ENCODE measurements at places on chromosomes 7 and 10.

GRCh38 chr10:91477236-91477635 lies 67.1 kb downstream of the HECTD2 start:
- DNase-seq = no peak

GRCh38 chr10:116105264-116105663 lies 167.7 kb downstream of the GFRA1 start:
- DNase-seq = no peak

DNA sequence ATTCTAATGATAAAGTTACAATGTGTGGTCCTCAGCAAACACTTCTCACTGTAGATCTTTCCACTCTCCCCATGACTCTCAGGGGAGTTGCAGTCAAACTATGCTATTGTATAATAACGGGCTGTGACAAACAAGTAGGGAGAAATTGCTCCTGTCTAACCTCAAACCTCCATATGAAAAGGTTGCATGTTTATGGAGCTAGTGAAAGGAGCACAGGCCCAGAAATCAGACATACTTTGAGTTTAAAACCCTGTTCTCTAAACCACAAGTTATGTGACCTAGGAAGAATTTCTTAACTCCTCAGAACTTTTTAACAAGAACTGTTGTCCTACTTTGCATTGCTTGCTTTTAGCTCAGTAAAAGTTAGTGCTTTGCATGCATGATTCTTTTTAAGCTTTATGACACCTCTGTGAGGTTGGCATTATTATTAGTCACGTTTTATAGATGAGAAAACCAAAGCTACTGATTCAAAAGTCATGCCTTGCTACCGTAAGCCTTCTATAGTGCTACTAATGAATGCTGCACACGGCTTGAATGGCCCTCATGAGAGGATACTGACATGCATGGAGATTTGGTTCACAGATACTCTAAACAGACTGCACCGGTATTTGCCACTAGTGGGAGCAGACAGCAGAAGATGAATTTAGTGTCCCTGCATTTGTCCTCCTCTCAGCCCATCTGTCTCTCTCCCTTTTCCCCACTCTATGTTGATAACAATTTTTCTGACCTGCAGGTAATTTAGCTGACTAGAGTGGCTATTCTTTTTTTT lies 129.5 kb upstream of the PCGF5 start:
- no peak for DNase-seq

DNA sequence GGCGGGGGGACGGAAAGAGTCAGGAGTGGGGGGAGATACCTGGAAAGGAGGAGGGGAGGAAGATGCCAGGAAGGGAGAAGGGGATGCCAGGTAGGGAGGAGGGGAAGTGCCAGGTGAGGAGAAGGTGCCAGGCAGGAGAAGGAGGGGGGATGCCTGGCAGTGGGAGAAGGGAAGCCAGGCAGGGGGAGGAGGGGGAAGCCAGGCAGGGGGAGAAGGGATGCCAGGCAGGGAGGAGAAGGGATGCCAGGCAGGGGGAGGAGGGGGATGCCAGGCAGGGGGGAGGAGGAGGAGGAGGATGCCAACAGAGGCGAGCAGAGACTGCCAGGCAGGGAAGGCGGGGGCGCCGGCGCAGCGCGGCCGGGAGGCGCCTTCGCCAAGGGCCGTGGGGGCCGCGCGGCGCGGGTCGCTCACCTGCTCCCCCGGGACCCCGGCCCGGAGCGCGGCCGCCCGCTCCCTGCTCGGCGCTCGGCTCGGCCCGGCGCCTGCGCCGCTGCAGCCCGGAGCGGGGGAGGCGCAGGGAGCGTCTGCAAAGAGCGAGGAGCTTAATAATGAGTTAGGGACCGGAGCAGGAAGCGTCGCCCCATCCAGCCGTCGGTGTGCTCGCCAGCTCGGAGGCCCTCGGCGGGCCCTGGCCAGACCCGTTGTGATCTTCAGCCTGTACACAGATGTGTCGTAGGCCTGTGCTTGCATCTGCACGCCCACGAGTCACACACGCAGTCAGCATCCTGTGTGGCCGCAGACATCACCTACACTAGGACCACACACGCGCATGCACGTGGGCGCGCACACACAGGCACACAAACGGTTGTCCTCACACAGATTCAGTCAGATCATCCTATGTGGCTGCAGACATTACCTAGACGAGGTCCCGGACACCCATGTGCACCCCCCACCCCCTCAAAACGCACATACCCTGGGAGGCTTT lies 28.4 kb upstream of the SMARCD3 start:
- DNase-seq = peak; percentile 54

- no peak for DNase-seq
Observed at GRCh38 chr7:97847791-97848190, 24.4 kb downstream of the ASNS start.

GRCh38 chr7:103119791-103120291 lies 29.1 kb downstream of the NAPEPLD start:
- no peak for DNase-seq

DNA sequence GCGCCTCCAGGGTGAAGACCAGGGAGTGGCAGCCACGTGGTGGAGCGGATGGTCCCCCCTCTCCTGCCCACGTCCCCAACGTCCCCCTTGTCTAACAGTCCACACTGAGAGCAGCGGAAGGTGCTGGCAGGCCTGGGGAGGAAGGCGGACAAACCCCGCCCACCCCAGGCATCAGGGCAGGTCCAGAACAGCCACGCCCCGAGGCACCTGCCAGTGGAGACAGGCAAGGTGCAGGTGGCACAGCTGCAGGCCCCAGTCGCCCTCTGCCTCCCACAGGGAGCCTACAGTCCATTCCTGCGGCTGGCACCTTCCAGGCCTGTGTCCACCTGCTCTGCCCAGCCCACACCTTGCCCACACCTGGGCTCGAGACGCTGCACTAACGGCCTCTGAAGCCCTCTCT lies 24.9 kb downstream of the CYP2W1 start:
- no peak for DNase-seq

DNA sequence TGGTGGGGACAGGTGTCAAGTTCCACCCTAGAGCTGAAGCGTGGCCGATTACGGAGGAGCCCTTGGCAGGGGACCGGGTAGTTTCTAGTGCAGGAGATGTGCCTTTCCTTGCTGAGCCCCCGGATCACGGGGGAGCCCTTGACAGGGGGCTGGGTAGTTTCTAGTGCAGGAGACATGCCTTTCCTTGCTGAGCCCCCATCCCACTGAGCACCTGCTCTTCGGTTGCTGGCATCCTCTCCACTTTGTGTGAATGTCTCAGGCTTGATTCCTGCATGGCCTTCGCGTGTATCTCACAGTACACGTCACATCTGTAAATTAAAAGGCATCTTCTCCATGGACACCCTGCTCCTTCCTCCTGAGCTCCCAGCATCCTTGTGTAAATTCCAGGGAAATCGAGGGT lies 263.5 kb downstream of the ADARB2 start:
- no peak for DNase-seq

- DNase-seq = no peak
Observed at GRCh38 chr10:29698773-29699490, 64.2 kb upstream of the SVIL start.

- DNase-seq = no peak
Observed at GRCh38 chr10:76621886-76622620, 1015.6 kb downstream of the KCNMA1 start.

- DNase-seq = no peak
Observed at GRCh38 chr10:79201706-79202105, 132.9 kb downstream of the ZMIZ1 start.

- DNase-seq = no peak
Observed at GRCh38 chr7:101970801-101971200, 153.4 kb downstream of the CUX1 start.

DNA sequence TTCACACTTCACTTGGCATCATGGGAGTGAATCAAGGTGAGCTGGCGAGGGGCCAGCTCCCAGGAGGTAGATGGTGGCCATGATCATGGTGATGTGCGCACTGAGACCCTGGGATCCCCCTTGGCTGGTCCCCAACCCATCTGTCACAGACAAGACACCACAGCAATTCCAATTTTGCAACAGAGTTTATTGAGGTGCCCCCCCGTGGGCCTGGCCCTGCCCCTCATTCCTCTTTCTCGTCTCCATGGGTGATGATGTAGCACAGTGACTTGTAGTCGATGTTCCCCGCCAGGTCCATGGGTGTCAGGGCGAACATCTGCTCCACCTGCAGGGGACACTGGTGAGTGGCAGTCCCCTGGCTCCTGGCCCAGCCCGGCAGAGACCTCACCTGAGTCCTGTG lies 2.4 kb downstream of the MYL7 start:
- DNase-seq = no peak

GRCh38 chr7:28669330-28669729 lies 257.0 kb downstream of the CREB5 start:
- no peak for DNase-seq

DNA sequence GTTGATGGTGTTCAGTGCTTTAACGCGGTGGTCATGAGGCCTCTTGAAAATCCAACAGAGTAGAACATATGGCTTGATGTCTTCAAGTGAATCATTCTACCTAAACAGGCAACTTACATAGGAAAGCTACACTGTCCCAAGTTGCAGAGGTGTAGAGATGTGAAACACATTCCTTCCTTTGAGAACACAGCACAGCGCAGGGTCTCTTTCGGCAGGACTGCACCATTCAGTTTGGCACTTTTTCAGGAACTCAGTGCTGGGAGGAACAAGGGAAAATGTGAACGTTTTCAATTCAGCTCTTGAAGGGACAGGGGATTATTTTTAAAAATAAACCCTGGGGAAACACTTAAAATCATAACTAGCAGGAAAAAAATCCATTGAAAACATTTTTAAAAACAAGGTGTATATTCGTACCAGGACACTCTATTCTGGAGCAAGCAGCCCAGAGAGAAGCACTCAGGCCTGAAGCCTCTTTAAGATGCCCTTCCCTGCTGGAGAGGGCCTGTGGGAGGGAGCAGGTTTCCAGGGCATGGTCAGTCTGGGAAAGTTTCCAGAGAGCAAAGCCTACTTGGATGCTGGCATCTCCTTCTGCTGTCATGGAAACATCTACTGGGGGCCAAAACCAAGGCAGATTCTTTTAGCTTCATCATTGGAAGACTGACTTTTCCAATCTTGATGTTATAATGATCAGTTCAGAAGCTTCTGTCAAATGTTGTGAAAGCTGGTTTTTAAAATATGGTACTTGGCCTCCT lies 60.4 kb upstream of the NPVF start:
- DNase-seq = no peak

DNA sequence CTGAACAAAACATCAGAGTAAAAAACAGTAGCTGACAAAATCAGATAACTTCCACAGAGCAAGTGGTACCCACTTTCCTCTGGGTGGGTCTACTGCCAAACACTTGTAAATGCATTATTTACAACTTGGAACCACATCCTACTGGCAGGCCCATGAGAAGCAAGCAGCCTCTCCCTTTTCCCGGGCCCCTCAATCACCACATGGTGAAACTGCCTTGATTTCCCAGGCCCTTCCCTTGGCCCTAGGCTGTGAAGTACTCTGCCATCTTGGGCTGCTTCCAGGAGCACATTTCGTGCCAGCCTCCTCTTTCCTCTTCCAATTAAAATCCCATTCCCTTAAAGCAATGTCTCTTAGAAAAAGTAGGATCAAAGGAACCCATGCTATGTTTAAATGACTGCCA lies 71.4 kb downstream of the CUZD1 start:
- no peak for DNase-seq

- no peak for DNase-seq
Observed at GRCh38 chr10:3986493-3987142, 201.6 kb upstream of the KLF6 start.

DNA sequence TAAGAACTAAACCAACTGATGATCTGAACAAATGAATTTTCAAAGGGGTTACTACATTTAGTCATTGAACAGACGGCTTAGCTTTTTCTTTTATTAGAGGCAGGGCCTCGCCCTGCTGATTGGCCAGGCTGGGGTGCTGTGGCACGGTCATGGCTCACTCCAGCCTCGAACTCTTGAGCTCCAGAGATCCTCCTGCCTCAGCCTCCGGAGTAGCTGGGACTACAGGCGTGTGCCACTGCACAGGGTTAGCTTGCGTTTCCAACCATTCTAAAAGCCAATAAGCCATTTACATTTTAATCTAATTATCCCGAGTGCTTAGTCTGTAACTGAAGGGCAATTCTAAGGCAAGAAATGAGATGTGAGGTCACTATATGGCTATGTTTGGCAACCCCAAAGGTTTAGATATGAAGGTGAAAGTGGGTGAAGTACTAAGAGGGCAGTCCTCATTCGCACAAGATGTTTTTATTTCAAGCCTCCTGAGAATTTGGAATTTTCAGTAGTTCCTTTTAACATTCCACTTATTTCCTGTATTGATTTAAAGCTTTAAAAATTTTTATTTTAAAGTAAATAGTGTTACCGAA lies 1.6 kb upstream of the CDK13 start:
- no peak for DNase-seq

- no peak for DNase-seq
Observed at GRCh38 chr7:31251441-31251840, 89.1 kb downstream of the NEUROD6 start.

- no peak for DNase-seq
Observed at GRCh38 chr10:58755677-58756076, 243.0 kb downstream of the BICC1 start.

- no peak for DNase-seq
Observed at GRCh38 chr7:45216622-45217165, 59.1 kb downstream of the RAMP3 start.

- no peak for DNase-seq
Observed at GRCh38 chr7:55575733-55576132, 3.4 kb upstream of the VOPP1 start.

DNA sequence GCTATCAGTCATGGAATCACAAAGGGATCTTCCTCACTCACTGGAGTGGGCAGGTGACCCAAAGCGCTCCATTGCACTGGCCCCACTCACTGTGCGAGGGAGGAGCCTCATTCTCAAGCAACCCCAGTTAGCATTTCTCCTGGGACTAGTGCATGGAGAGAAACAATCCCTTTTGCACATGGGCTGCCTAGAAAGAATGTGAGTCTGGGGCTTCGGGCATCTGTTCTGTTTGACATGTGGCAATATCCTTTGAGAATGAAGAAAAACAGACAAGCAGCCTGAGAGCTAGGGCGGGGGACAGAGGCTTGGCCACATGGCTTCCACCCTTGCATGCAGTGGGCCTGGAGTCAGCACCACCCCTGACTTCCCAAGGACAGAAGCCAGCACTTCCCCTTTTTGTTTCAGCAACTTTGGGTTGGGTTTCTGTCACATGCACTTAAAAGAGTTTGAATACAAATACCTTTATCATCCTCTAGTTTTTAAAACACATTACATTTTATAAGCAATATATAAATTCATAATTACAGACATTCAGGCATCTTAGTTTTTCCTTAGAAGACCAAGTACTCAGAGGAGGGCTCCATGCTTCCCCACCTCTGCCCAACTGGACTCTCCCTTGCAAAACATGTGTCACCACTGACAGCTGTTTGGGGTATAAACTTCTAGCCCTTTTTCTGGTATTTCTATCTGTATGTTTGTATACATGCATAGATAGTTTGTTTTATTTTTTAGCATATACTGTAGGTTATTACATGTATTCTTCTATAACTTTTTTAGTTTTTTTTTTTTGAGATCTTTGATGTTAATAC lies 73.8 kb downstream of the RBM20 start:
- DNase-seq = no peak

GRCh38 chr7:103130901-103131624 lies 17.8 kb downstream of the NAPEPLD start:
- no peak for DNase-seq

GRCh38 chr10:102876747-102877153 lies 7.5 kb downstream of the AS3MT start:
- no peak for DNase-seq

Data from left cardiac atrium (tissue), 4 donors.